Stimulated activated CD4-positive, alpha-beta T cell treated with anti-CD3 and anti-CD28 coated beads, Interleukin-4, amount 100 ng/mL, for 24 hours (primary cell): ENCODE measurements at places on chromosomes 16 and 17.

- no peak for DNase-seq
Observed at GRCh38 chr17:6160911-6161855, 91.0 kb downstream of the WSCD1 start.

GRCh38 chr16:496097-496886 lies 31.2 kb upstream of the CAPN15 start:
- no peak for DNase-seq

- DNase-seq, result no peak
Observed at GRCh38 chr16:87052506-87052905, 264.7 kb downstream of the C16orf95 start.

- no peak for DNase-seq
Observed at GRCh38 chr17:18250259-18250658, 8.3 kb downstream of the FLII start.

DNA sequence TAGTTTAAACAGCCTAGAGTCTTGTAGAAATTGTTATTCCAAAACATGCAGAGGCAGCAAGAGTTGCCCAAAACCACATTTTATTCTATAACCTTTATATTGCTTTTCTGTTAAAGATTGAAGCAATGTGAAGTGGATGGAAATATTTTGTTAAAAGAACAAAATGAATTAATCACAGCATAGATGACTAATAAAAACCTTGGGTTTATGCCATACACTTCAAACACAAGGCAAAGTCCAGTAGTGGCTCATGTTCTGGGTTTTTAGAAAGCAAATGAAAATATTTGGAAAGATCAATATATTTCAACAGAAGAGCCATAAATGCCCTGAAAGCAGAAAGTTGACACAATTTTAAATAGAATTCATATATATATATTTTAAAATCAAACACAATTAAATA lies 36.7 kb upstream of the ULK2 start:
- no peak for DNase-seq

DNA sequence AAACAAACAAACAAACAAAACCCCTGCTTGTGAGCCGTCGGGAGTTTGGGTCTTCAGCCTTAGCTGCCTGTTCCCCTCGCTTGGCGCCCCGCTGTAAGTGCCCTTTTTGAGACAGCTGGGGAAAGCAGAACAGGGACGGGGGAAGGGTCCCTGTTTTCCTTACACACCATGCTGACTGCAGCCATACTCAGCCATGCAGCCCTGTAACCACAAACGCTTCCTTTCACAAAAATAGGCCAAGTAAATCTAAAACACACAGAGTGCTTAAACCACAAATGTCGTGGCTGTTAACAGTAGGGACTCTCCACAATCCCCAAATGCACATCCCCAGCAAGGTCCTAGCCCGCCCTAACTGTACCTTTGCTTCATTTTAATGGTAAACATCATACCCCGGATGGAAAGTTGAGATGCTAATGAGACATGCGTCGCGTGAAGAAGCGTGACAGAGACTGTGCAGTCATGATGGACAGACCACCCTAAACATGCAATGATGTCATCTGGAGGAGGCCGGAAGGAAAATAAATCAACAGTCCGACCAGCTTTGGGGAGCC lies 129.9 kb downstream of the MGAT5B start:
- DNase-seq, result peak; percentile 45

DNA sequence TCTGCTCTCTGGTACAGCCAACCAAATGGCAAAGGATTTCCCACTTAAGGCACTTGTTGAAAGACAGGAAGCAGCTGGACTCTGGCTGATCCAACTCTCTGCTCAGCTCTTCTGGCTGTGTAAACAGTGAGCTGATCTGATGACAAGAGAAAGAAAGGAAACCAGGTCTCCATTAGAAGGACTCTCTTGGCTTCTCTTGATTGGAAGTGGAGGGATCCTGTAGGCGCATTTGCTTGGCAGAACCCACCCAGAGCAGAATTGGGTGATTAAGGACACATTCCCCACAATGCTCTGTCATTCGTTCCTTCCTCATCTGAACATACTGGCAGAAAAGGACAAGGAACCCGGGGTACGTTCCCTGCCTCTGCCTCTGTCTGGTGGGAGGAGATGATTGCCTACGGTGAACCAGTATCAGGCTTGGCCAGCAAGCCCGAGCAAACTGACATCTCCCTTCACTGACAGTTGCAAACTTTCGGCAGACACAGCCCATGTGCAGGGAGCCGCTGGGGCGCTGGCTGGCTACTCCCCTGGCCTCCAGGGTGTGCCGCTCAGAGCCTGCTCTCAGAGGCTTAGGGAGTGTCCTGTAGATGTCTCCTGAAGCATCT lies 29.1 kb downstream of the LDHD start:
- no peak for DNase-seq

- DNase-seq, result no peak
Observed at GRCh38 chr16:53881371-53881770, 177.4 kb downstream of the FTO start.

DNA sequence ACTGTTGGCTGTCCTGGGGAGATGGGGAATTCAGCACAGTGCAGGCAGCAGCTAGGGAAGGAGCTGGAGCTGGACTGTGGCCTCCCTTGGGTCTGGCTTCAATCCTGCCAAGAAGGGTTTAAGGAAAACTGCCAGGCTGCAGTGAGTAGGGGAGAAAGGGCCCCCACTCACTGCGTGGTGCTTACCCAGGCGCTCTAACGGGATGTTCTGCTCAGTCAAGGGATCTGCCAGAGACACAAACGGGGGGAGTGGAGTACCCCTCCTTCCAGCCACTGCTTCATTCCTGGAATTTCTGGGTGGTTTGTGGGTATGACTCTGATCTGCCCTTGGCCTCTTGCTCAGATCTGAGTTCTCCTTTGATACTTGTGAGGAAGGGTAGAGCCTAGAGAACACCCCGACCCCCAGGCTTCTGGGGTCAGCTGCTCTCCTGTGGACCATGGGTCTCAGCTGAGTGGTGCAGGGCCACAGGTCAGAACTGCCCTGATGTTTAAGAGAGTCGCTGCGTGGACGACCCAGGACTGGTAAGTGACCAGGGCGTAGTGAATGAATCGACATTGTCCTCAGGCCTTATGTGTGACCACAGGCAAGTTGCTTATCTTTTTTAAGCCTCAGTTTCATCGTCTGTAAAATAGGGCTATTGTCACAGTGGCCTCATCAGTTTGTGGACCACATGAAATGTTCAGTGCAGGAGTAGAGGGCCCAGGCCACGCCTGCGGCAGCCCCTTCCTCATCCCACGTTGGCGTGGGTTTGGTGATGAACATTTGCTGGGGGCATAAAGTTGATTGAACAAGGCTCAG lies 9.6 kb downstream of the CRISPLD2 start:
- no peak for DNase-seq

- DNase-seq, result no peak
Observed at GRCh38 chr17:57817299-57817698, 32.5 kb downstream of the MRPS23 start.

DNA sequence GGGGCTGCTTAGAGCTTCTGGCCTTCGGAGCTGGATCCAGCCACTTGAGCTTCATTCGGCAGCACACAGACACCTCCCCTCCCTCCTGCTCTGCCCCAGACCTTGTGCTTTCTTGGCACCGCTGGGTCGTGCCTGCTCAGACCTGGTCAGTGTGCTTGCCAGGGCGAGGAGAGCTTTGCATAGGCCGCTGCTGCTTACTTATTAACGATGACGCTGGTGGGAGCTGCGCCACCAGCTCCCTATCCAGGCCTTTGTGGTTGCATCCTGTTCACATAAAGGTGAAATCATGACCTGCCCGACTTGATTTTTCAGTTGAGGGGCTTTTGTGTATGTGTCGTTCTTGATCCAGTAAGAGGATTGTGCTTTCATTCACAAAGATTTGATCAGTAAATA lies 101.1 kb downstream of the MSI2 start:
- no peak for DNase-seq

DNA sequence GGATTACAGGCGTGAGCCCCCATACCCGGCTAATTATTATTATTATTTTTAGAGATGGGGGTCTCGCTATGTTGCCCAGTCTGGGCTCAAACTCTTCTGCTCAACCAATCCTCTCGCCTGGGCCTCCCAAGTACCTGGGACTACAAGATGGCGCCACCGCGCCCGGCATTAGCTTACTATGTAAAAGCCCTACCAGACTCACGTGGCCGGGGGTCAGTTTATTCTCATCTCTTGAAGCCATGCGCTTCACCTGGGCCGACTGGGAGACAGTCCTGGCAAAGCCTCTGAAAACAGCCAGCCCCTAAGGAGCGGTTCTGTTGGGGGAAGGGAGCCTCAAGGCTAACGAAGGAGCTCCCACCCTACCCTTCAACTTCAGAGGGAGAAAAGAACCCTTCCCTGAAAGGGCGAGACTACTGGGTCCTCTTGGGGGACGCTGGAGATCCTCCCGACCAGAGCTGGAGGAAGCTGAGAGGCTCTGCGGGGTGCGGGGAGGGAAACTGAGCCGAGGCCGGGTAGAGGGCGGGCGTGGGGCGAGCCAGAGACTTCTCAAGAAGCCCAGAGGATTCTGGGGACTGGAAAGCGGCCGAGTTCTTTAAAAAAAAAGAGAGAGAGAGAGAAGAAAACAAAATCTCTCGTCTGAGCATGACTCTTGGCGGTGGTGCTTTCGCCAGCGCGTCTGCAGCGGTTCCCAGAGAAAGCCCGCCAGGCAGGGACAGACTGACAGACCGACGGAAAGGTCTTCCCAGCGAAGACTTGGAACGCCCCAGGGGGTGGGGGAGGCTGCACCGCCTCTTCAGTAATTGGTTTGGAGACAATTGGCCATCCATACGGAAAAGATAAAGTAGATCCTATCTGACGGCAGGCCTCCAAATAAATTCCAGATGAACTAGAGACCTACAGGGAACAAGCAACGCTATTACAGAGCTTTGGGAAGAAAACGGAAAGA lies 5.6 kb upstream of the TUBG2 start:
- DNase-seq, result no peak

DNA sequence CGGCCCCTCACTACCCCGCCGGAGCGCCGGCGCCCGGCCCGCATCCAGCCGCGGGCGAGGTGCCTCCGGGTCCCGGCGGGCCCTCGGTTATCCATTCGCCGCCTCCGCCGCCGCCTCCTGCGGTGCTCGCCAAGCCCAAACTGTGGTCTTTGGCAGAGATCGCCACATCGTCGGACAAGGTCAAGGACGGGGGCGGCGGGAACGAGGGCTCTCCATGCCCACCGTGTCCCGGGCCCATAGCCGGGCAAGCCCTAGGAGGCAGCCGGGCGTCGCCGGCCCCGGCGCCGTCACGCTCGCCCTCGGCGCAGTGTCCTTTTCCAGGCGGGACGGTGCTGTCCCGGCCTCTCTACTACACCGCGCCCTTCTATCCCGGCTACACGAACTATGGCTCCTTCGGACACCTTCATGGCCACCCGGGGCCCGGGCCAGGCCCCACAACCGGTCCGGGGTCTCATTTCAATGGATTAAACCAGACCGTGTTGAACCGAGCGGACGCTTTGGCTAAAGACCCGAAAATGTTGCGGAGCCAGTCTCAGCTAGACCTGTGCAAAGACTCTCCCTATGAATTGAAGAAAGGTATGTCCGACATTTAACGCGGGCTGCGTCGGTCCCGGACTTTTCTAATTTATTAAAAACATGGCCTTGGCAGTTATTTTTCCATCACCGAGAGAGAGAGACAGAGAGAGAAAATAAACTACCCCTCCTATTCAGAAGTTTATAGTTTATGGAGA lies 2.8 kb downstream of the IRX5 start:
- DNase-seq, result no peak

GRCh38 chr16:49622084-49622390 lies 233.9 kb downstream of the ZNF423 start:
- no peak for DNase-seq

DNA sequence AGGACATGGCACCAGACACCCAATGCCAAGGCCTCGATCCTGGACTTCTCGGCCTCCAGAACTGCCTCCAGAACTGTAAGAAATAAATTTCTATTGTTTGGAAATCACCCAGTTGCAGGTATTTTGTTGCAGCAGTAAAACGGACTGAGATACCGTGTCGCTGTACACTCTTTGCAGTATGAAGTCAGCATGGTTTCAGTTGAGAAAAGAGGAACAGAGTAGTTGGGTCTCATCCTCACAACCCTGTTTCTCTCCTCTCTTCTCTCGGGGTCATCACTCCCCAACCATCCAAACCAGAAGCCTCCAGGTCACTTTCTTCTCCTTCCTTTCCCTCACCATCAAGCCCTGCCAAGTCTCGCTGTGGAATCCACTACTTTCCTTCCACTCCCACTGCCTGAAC lies 77.8 kb downstream of the ADCY9 start:
- DNase-seq, result no peak

GRCh38 chr17:61070649-61071048 lies 329.0 kb upstream of the TBX2 start:
- no peak for DNase-seq

- no peak for DNase-seq
Observed at GRCh38 chr16:72938795-72939164, 109.1 kb downstream of the ZFHX3 start.

GRCh38 chr16:12758031-12758669 lies 45.5 kb downstream of the CPPED1 start:
- no peak for DNase-seq

GRCh38 chr17:5508810-5509209 lies 22.4 kb downstream of the MIS12 start:
- DNase-seq, result no peak

- DNase-seq, result no peak
Observed at GRCh38 chr16:54171626-54172537, 114.7 kb downstream of the IRX3 start.

- no peak for DNase-seq
Observed at GRCh38 chr17:80750263-80750662, 205.6 kb downstream of the RPTOR start.

- no peak for DNase-seq
Observed at GRCh38 chr17:9860851-9861250, 35.1 kb downstream of the GLP2R start.

DNA sequence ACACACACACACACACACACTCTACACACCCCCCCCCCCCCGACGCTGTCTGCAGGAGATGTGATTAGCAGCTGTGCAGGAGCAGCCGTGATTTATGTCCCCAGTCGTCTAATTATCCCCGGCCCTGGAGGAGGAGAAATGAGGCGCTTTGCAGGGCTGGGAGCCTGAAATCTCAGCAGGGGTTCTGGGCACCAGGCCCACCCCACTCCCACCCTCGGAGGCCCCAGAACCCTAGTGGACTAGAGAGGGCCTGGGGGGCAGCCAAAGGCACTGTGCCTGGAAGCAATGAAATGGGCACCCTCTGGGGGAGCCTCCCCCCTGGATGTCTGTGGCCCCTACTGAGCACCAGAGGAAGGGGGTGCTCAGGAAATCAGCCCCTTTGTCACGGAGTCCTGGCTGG lies 134.2 kb upstream of the CIBAR2 start:
- DNase-seq, result no peak

- DNase-seq, result no peak
Observed at GRCh38 chr17:978103-979093, 1.2 kb downstream of the NXN start.
